CD8-positive, alpha-beta memory T cell (primary cell): ENCODE measurements at places on chromosomes 5 and 9.
A peak's percentile ranks its signal among the peaks of the same experiment; 100 is the strongest.

GRCh38 chr5:32143617-32144377 is 30.3 kb downstream of the GOLPH3 start:
- DNase-seq: no peak

- DNase-seq: no peak
Observed at GRCh38 chr5:24163091-24163490, 481.7 kb downstream of the CDH10 start.

DNA sequence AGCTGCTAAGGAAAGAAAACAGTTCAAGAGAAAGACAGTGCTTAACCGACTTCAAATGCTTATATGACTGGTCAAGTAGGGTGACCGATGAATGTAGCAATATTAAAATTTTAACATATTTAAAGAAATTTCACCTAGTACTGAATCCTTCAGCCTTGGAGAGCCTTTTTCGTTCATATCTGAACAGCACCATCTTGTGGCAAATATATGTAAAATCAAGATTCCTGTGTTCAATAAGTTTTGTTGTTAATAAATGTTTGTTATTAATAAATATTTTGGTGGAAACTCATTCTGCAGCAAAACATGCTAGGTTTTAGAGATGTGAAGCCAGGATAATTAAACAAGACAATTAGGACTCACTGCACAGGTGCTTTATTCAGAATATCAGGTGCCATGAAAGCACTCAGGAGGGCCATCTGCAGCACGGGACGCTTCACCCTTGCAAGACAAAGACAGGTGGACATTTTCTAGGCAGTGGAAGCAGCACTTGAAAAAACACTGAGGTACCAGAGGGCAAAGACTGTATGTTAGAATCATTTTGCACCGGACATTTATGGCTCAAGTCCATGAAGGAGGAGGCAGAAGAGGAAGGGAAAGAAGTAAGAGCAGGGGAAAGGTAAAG is 15.6 kb downstream of the TICAM2 start:
- DNase-seq: peak; percentile 21

GRCh38 chr5:145887976-145888574 is 15.3 kb upstream of the GRXCR2 start:
- no peak for DNase-seq

DNA sequence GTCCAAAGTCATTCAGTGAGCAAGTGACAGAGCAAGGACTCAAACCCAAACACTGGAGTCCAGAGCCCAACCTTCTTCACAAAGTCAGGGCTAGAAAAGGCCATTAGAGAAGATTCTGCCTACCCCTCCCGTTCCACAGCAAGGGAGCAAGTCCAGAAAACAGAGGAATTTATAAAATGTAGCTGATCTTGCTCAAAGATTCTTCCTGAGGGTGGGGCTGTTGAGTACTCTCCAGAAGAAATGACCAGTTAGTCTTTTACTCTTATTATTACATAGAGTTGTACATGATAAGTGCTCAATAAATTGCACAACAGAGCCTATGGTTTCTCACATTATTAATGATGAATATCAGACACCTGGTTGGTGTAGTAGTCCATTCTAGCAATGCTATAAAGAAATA is 39.3 kb upstream of the HMHB1 start:
- no peak for DNase-seq

- no peak for DNase-seq
Observed at GRCh38 chr5:172733974-172734346, 37.0 kb downstream of the DUSP1 start.

DNA sequence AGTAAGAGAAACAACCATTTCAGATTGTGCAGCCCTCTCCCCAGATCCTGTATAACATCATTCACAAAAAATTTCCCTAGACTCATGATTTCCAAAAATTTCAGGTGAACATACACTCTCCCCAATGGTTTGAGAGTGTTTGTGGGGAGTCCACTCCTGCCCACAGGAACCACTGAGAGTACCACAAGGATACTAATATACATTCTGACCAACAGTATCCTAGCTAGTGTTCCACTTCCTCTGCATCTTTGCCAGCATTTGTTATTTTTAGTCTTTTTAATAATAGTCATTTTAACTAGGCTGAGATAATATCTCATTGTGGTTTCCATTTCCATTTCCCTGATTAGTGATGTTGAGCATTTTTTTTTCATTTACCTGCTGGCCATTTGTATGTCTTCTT is 155.4 kb downstream of the DTWD2 start:
- DNase-seq: no peak

GRCh38 chr5:158170534-158170933 is 311.6 kb upstream of the CLINT1 start:
- DNase-seq: no peak

DNA sequence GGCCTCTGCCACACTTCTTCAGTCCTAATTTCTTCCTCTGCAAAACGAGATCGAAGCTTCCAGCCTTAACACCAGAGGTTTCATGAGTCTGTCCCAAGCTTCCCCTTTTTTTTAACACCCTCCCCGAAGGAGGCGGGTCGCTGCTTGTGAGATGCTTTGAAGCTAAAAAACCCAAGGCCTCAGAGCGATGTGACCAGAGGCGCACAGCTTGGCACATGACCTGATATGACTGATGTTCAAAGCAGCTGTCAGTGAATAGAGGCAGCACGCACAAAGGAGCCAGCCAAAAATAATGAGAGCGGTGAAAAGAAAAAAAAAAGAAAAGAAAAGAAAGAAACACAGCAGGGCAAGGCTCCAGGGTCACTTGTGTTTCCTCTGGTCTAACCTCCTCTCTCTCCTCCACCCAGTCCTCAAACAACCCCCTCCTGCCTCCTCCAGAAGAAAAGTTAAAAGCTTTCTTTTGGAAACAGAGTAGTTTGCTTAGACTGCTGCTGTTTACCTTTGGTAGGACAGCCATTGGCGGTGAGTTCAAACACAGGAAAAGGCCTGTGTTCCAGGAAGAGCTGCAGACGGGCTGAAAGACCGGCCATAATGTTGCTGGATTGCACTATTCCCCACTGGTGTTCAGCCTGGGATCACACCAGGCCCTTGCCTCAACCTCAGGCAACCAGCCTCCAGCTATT is 10.9 kb upstream of the ZNF366 start:
- DNase-seq: no peak

DNA sequence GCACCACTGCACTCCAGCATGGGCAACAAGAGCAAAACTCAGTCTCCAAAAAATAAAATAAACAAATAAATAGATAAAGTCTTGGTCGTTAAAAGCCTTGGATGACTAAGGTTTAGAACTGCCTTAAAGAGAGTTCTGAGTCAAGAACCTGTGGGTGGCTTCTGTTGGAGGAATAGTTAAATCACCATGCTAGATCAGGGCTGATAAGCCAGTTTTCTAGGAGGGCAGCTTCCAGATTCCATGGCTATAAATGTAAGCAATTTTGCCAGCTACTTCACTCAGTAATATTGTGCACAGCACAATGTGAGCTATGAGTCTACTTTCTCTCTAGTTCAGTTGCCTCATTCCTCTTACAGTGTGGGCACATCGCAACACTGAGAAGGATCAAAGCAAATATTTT is 242.1 kb upstream of the NUDT12 start:
- no peak for DNase-seq

GRCh38 chr5:176630681-176631222 is 277 bp downstream of the EIF4E1B start:
- no peak for DNase-seq

- no peak for DNase-seq
Observed at GRCh38 chr5:142342128-142342981, 17.5 kb upstream of the SPRY4 start.

- no peak for DNase-seq
Observed at GRCh38 chr9:81776390-81776789, 87.0 kb upstream of the TLE1 start.

- no peak for DNase-seq
Observed at GRCh38 chr9:108618906-108619550, 236.8 kb downstream of the ACTL7B start.

DNA sequence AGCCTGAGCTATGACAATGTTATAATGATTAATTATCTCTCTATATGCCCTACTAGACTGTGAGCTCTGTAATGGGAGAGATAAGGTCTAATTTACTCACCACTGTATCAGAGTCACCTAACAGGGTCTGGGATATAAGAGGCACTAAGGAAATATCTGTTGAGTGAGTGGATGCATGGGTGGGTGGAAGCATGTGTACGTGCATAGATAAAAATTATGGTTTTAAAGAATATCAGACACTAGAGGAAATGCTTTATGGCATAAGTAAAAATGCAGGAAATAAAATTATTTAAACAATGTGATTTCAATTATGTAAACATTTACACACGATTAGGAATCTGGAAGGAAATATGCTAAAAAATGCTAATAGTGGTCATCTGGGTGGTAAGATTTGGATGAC is 137.8 kb downstream of the SPOCK1 start:
- DNase-seq: no peak

DNA sequence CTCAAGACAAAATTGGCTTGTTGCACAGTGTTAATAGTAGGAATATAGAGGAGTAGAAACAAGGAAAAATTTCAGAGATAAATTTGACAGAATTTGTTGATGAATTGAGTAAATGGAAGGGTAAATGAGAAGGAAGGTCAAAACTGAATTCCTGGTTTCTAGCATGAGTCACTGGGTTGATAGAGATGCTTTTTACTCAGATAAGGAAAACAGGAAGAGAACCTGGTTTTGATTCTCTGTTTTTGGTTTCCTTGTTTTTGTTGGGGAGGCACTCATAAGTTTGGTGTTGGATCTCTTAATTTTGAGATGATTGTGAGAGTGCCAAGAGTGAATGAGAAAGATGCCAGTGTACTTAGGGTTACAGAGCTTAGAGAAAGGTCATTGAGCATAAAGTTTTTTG is 7.1 kb downstream of the LRRC70 start:
- no peak for DNase-seq

- DNase-seq: peak; percentile 21
Observed at GRCh38 chr9:128683340-128684064, 5.5 kb upstream of the SET start.

DNA sequence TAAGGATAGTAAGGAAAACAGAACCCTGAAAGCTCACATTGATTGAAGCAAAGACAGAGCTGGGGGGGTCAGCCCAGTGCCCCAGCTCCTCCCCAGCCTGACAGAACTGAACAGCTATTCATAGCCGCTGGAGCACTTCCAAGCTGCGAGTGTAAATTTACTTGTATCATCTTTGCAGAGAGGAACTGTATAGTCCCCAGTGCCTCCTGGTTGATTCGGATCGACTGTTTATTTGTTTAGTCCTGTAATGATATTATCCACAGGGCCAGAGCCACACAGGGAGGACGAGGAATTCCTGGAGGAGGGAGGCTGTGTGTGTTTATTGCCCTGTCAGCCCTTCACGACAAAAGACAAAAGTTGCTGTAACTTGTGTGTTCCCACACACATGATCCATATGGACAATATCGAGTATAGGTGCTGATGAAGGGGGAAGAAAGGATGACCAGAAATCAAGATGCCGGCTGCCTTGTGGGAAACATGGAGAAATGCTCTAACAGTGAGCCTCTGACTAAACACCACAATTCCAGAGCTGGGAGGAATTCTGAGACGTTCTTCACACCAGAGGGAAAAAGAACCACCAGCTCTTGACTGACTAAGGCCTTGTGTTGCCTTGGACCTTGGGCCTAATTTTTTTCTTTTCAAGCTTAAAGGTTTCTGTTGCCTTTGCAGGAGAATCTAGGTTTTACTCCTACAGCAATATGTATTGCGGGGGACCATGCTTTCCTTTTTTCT is 31.1 kb downstream of the FOXD1 start:
- no peak for DNase-seq

GRCh38 chr5:54835647-54836046 is 149.7 kb downstream of the ESM1 start:
- DNase-seq: no peak

GRCh38 chr5:82347201-82347865 is 69.2 kb upstream of the RPS23 start:
- no peak for DNase-seq

GRCh38 chr5:77882670-77883257 is 106.6 kb upstream of the TBCA start:
- no peak for DNase-seq

- no peak for DNase-seq
Observed at GRCh38 chr5:150500905-150501304, 7.0 kb upstream of the NDST1 start.

DNA sequence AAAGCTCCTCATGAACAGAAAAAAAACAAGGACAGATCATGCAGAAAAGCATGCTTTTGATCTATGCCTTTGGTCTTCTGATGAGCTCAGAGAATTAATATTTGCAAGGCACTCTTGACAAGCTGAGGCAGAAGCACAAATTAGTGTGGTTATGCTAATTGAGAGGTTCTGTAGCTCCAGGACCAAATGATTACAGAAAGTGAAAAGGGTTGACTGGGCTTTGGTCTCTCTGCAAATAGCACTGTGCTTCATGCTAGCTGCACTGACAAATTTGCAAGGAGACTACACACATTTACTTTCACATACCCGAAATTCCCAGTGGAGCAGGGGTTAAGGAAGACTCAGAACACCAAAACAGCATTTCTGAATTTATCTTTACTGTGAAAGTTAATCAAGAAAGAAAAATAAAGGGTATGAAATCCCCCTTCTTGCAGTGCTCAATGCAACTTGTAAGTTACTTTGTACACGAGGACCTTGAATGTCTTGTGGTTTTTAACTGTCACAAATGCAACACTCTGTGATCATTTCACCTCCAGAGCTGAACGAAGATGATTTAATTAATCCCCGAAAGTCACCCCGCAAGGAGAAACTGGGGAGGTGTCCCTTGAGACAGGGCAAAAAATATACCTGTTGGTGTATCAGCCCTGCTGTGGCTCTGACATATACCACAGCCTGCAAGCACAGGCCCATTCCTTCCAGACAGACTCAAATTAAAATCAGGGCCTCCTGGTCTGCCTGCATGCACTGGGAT is 11.9 kb downstream of the RAPGEF1 start:
- no peak for DNase-seq

GRCh38 chr5:2176581-2176980 is 293.9 kb upstream of the IRX4 start:
- no peak for DNase-seq

GRCh38 chr5:6446042-6446441 is 2.6 kb upstream of the UBE2QL1 start:
- DNase-seq: no peak

DNA sequence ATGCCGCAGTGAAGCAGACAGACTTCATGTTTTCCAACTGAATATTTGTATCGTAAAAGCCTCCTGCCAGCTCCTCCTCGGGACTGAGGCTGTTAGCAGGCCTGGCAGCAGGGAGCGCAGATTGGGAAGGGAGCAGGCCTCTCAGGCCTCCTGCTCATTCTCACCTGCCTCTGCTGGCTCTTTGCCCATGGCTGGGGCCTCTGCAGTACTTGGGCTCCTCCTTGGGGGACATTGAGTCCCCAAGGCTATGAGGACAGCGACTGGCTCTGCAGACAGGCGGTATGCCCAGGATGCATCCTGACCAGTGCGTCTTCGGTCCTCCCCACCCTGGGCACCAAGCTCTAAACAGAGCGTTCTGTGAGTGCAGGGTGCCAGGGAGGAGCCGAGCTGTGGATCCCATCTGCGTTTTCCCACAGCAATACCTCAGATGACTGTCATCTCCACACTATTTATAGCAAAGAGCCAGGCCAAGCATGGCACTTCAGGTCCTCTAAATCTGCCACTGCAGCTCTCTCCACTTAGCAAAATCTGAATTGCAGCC is 38.7 kb downstream of the TSTD2 start:
- DNase-seq: no peak

DNA sequence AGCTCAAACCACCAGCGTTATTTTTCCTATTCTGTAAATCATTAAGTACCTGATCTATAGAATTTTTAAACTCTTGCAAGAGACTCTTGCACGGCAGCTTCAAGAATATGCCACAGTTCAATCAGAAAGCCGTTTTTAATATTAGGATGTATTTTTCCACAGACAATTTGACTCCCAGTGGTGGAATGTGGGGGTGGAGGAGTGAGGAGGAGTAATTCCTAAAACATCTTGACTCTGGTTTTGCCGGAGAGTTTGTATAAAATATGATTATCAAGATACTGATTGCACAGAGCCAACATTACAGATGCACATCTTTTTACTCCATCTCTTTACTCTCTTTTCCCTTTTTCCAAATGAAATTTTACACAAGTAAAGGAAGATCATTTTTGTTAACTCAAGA is 288.3 kb downstream of the ENC1 start:
- no peak for DNase-seq
